ENCODE measurements at places on chromosomes 7 and 10.

DNA sequence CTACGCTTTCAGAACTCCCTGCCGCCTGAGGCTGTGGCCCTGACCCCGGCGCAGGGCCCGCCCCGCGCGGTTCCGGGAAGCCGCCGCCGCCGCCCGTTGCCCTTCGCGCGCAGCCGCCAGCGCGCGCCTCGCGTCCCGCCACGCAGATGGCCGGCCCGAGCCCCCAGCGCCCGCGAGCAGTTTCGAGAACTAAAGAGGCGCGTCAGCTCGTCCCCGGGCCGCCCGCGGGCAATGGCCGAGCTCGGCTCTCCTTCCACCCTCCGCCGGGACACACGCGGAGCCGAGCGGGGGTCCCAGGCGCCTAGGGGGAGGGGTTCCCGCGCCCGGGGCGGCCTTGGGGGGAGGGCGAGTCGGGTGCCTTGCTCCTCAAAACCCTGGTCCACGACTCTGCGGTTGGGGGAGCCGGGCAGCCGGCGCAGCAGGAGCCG is 1.8 kb downstream of the HNRNPF start:
- peak; percentile 80 for DNase-seq

DNA sequence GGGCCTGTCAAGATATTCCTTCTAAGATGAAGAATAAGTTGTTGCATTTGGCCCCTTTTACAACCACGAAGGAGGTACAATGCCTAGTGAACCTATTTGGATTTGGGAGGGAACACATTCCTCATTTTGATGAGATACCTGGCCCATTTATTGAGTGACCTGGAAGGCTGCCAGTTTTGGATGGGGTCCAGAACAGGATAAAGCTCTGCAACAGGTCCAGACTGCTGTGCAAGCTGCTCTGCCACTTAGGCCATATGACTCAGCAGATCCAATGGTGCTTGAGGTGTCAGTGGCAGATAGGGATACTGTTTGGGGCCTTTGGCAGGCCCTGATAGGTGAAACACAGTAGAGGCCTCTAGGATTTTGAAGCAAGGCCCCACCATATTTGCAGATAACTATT is 704.6 kb downstream of the CCSER2 start:
- DNase-seq = no peak

- DNase-seq = no peak
Observed at GRCh38 chr10:26773633-26774032, 76.1 kb downstream of the PDSS1 start.

DNA sequence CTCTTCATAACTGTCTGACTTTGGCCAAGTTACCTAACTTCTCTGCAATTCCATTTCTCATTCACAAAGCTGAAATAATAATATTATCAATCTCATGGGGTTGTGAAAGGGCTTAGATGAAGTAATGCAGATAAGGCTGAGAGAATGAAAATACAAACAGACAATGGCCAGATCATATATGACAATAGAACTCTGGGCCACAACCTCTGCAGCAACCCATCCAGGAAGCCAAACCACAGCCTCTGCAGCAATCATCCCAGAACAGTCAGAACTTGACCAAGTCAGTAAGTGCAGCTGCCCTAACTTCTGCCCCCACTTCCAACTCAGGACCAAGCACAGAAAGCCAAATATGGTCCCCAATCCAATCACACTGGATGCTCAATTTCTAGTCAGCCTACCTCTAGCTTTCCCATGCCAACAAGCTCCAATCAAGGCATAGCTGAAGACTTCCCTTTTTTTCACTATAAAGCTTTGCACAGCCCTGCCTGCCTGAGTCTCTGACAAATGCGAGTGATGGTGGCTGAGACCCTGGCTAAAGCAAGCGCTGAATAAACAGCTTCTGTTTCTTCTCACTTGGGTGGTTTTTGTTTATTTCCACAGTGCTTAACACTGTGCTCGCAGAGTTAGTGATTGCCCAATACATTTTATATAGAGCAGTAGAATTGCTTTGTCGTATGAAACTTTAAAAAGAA is 34.8 kb upstream of the TNPO3 start:
- no peak for DNase-seq

GRCh38 chr10:90222372-90222771 is 521.0 kb downstream of the KIF20B start:
- DNase-seq = no peak

GRCh38 chr7:128137181-128137580 is 103.9 kb upstream of the LEP start:
- no peak for DNase-seq

GRCh38 chr7:2759736-2760097 is 71.7 kb downstream of the AMZ1 start:
- DNase-seq = no peak

GRCh38 chr10:117500456-117500855 is 42.1 kb upstream of the EMX2 start:
- DNase-seq = no peak

- DNase-seq = no peak
Observed at GRCh38 chr10:103541616-103542015, 48.1 kb downstream of the NEURL1 start.

GRCh38 chr7:30694774-30695721 is 12.8 kb upstream of the CRHR2 start:
- DNase-seq = no peak

DNA sequence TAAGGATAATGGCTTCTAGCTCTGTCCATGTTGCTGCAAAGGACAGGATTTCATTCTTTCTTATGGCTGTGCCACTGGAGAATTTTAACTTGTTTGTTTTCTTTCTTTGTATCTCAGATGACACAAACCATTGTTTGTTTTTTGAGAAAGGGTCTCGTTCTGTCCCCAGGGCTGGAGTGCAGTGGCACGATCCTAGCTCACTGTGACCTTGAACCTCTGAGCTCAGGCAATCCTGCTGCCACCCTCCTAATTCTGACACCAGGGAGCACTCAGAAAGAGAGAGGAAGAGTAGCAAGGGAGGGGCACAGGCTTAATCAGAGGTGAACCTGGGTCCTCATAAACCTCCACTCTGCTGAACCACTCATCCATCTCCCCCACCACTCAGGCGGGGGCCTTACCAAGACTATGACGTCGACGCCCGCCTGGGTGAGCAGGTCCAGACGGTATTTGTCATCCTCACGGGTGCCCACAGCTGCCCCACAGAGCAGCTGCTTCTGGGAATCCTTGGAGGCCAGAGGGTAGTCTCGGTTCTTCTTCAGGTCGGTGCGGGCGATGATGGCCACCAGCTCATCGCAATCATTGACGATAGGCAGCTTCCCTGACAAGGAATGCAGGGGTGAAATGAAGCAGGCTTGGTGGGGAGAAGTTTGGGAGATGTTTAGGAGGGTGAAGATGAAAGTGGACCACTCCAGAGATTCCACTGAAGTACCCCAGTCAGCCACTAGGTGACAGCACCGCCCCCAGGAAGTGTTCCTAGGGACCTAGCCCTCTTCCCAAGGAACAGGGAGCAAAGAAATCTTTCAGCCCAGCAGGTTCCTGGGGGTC is 11.6 kb downstream of the IMPDH1 start:
- no peak for DNase-seq

DNA sequence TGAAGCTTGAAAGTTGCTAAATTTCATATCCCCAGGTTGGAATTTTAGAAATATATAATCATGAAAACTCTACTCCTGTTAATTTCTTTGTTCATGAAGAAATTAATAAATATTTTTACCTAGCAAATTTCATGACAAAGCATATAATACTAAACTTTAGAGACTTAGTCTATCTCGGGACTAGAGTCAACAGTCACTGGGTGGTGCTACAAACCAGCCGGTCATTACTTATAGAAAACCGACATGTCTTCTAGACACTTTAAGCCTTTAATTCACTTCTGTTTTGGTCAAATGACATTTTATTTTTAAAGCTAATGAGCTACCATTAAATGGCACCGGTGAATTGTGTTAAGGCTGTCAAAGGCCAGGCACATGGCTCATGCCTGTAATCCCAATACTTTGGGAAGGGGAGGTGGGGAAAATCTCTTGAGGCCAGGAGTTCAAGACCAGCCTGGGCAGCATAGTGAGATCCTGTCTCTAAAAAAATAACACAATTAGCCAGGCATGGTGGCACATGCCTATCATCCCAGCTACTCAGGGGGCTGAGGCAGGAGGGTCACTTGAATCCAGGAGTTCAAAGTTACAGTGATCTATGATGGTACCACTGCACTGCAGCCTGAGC is 270.1 kb downstream of the CACNA2D1 start:
- DNase-seq = no peak

GRCh38 chr7:36244429-36244828 is 91.4 kb downstream of the EEPD1 start:
- no peak for DNase-seq

- no peak for DNase-seq
Observed at GRCh38 chr10:97713339-97713825, at the start of gene MARVELD1. MARVELD1 (plus strand) TSS chr10:97713730; CDS start chr10:97713877, 147 bp downstream.

DNA sequence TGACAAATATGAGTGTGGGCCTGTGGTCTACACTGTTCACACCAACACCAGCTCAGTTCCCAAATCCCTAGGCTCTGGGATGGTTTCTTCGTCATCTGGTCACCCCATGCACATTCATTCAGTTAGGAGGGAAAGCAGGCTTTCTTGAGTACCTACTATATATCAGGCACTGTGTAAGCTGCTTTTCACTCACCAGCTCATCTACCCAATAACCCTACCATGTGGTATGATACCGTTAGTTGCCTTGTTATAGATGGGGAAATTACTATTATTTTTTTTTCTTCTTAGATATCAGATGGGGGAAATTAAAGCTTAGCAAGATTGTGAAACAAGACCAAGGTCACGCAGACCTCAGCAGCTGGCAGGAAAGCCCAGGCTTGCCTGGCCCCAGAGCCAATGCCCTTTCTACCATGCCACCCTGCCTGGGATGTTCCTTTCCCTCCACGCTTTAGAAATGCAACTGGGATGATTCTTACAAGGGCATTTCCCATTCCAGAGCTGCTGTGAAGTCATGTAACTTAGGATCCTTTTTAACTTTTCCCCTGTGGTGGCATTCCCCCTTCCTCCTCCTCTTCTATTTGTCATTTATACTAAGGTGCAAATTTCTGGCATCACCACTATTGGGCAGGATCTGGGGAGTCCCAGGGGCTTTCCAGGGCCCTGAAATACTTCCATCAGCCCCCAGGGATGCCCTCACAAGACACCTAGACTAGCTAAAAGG is 93.1 kb upstream of the EFCAB10 start:
- DNase-seq = no peak

DNA sequence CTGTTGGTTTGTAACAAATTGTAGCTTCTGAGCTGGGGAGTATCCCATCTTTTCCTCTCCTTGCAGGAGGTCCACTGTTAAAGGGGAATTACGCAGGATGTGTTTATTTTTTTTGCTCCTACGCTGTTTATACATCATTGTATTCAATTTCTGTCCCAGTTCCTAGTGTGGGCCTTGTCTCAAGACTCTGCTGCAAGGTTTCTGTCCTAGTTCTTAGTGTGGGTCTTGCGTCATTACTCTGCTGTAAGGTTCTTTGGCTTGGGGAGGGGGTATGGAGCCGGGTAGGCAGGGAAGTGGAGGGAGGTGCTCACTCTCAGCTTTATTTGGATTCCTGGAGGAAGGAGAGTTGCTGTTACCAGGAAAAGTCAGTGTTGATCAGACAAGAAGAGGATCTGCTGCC is 64.0 kb upstream of the TRIM8 start:
- no peak for DNase-seq

DNA sequence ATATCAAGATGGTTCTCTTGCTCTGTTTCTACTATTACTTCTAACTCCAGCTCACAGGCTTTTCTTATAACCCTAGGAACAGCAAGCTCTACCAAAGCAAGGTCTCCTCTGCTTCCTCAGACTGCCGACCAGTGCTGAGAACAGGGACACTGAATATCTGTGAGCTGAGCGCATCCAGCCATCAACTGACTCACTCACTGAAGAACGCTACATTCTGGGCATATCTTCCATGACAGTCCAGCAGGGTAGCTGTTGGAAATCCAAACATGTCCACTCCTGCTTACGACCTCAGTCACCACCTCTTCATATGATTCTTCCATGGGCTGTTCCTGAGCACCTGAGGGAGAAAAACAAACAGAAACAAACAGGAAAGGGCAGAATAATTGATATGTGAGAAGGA is 2.8 kb downstream of the ZNF32 start:
- DNase-seq = no peak

- DNase-seq = no peak
Observed at GRCh38 chr7:101832685-101833375, 15.4 kb downstream of the CUX1 start.

- no peak for DNase-seq
Observed at GRCh38 chr7:159115601-159116501, 28.8 kb downstream of the VIPR2 start.

DNA sequence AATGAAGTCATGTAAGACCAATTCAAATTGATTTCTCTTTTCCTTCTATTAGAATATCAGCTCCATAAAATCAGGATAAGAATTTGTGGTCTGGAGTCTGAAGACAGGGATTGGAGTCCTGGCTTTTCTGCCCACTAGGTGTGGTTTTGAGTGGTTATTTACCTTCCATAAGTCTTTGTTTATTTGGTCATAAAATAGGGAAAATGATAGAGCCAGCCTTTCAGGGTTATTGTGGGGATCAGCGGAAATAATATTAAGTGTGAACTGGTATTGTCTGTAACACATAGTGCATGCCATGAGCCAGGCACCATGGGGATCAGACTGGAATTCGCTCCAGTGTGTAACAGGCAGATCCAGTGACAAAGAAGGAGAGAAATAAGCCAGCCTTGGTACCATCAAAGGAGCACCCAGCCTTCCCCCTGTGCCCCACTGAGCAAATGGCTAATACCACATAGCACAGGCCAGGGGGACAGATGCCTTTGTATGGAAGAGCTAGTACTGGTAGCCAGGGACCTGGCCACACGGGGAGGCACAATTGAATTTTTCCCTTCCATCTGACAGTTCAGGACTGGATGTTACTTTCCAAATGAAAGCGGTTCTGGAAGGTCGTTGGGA is 509.7 kb upstream of the PODXL start:
- DNase-seq = no peak

- no peak for DNase-seq
Observed at GRCh38 chr7:94368371-94368791, 26.3 kb upstream of the COL1A2 start.

DNA sequence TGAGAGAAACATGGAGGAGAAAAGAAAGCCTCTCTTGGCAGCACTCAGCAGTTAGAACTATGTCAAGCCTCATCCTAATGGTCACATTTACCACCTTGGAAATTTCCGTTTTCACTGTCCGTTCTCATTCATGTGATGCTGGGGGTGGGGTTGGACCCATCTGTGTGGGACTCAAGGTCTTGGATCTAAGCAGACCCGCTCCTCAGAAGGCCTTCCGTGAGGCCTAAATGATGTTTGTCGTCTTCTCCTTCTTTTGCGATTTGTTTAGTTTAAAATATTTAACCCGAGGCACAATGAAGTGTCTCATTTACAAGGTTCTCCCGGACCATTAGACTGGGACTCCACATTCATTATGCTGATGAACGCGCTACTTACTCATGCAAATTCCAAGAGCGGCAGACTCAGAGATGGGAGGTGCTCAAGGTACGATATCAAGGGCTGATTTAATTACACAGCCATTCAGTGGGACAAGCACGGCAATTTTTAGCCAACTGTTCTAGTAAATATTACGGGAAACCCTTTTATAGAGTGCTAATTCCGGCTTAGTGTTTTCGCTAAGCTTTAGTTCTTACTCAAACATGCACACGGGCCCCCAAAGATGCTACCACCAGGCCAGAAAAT is 109.1 kb upstream of the EFCAB10 start:
- DNase-seq = no peak

GRCh38 chr7:105638902-105639495 is 57.7 kb upstream of the EFCAB10 start:
- no peak for DNase-seq
